Type B pancreatic cell (in vitro differentiated cells): ENCODE measurements at places on chromosomes 16 and 17. TPM values are rescaled to one million over a fixed set of nuclear protein-coding genes. Genes with fewer than 3 reads are reported as not detected.

RRAD gene
- 1.3 and 2.5 TPM in 2 replicates for total RNA-seq

- no peaks in the 10 kb centered on the region for H3K27me3 ChIP-seq
- H3K36me3 ChIP-seq, result no peaks in the 10 kb centered on the region
Observed at GRCh38 chr17:14910916-14911315, 354.2 kb downstream of the PMP22 start.

DNA sequence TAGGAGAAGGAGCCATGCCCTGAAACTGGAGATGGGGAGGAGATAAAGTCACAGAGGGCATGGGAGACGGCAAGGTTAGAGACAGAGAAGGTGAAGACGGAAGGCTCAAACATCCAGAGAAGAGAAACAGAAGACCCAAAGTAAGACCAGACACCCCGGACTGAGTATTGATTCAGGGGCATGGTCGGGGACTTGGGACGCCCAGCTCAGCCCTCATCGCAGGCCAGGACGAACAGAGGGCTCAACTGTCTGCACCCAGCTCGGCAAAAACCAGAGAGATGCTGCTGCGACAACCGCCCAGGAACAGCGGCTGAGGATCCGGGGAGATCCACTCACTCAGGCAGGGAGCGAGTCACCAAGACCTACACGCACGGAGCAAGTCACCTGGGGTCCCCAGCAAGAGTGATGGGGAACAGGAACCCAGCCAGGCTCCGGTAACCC is 999 bp downstream of the XYLT1 start:
- peak overlapping the region; percentile 95 for H3K4me3 ChIP-seq
- no peaks in the 10 kb centered on the region for H3K36me3 ChIP-seq
- peaks cover 27% of the 10 kb centered on the region for H3K27me3 ChIP-seq
- no peak for DNase-seq
- peaks cover 52% of the 10 kb centered on the region for H3K4me1 ChIP-seq

DNA sequence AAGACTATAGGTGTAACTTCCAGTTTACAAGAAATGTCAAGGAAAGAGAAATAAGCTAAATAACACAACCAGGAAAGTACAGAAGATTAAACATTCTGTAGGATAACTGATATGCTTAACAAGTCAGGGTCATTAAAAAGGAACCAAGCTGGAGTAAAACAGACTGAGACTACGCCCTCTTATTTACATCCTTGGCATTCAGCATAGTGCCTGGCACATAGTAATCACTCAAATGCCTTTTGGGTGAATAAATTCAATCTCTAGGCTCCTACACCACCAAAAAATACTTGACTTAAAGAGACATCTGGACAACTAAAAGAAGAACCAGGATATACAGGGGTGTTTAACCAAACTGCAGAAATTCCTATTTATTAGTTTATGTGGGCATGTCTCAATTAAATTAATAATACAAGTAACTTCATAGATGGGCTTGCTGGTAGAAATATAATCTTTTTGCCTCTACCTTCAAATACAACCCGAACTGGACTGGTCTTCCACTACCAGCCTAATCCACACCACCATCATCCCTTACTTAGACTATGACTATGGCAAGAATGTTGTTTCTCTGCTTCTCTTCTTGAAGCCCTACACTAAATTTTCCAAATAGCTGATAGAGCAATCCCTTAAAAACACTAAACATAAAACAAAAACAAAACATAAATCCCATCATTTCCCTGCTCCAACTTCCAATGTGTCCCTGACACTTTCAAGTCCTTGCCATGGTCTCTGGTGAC is 47.7 kb upstream of the ULK2 start:
- DNase-seq, result no peak
- H3K27me3 ChIP-seq, result no peaks in the 10 kb centered on the region
- H3K36me3 ChIP-seq, result peaks cover 18% of the 10 kb centered on the region
- H3K4me3 ChIP-seq, result no peak overlapping the region
- H3K4me1 ChIP-seq, result no peaks in the 10 kb centered on the region
- no peak overlapping the region for H3K27ac ChIP-seq

DNA sequence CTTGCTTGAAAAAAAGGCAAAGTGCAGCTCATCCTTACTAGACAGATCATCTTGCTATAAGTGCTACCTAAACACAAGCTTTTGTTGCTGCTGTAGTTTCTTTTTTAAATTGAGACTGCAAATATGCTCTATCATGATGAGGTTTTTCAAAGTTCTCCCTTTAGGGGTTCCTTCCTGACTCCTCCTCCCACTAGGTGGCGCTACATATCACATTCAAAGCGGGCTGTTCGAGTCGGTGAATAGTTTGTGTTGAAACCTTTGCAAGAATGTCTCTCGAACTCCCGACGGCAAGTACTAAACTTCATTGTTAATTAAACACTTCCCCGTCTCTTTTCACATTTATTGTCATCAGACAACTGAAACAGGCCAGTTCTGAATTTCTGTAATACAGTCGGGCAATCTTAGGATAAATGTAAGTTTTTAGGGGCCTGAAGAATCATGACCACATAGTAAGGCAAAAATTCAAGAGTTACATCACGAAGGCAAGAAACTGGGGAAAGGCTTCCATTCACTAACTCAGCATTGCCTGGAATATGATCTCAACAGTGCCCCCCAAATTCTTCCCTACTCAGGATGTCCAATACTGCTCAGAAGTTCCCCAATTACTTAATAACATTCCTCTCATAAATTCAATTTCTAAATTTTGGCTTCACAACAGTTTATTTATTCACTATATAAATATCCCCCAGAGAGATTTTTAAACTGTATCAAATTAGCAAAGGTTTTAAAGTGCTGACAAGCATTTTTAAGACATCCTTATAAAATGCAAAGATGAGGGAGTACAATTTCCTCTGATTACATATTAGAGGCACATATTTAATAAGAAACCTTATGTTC is 6.7 kb downstream of the HS3ST3A1 start:
- peaks cover 41% of the 10 kb centered on the region for H3K4me1 ChIP-seq
- peak; percentile 81 for DNase-seq

- no peaks in the 10 kb centered on the region for H3K27me3 ChIP-seq
- peak overlapping the region; percentile 91 for H3K27ac ChIP-seq
- peaks cover 21% of the 10 kb centered on the region for H3K4me1 ChIP-seq
- peak overlapping the region; percentile 66 for H3K4me3 ChIP-seq
- H3K36me3 ChIP-seq, result no peaks in the 10 kb centered on the region
- DNase-seq, result no peak
Observed at GRCh38 chr16:14364386-14365199, 265.5 kb downstream of the PARN start.

GRCh38 chr17:79537061-79537460 is 73.8 kb downstream of the RBFOX3 start:
- H3K36me3 ChIP-seq, result no peaks in the 10 kb centered on the region
- H3K4me1 ChIP-seq, result peaks cover under 1% of the 10 kb centered on the region
- no peak overlapping the region for H3K27ac ChIP-seq
- H3K27me3 ChIP-seq, result peaks cover 14% of the 10 kb centered on the region
- DNase-seq, result no peak

DNA sequence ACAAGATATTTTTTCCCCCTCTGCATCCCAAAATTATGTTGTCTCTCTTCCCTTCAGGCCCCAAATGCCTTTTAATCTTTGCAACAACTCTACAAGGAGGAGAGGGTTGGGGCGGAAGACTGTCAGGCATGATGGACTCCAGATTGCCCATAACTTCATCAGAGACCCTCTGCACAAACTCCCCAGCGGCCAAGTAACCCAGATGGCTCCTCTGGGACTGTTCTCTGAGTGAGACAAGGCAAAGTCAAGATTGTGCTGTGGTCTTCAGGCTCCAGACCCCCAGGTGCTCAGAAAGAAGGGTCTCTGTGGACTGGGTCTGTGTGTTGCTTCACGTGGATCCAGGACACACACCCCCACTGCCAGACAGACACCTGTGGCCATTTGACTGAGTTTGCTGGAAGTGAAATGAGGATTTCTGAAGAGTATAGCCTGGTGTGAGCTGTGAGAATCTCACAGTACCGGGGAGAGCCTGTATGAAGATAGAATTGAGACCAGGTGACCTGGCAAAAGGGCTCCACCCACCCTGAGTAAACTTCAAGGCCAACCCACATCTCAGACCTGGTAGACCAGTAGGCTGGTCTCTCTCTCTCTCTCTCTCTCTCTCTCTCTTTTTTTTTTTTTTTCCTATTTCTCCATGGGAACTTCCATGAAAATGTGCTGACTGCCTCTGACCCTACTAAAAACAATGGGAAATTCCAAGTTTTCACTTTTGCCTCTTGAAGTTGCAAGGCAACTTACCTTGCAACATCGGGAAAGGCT is 354.1 kb downstream of the SOX9 start:
- H3K27ac ChIP-seq, result no peak overlapping the region
- peaks cover 55% of the 10 kb centered on the region for H3K4me1 ChIP-seq
- no peak for DNase-seq
- no peaks in the 10 kb centered on the region for H3K27me3 ChIP-seq
- peak overlapping the region; percentile 31 for H3K4me3 ChIP-seq
